Neural crest cell (in vitro differentiated cells): ENCODE measurements at places on chromosomes 6 and 20.

DNA sequence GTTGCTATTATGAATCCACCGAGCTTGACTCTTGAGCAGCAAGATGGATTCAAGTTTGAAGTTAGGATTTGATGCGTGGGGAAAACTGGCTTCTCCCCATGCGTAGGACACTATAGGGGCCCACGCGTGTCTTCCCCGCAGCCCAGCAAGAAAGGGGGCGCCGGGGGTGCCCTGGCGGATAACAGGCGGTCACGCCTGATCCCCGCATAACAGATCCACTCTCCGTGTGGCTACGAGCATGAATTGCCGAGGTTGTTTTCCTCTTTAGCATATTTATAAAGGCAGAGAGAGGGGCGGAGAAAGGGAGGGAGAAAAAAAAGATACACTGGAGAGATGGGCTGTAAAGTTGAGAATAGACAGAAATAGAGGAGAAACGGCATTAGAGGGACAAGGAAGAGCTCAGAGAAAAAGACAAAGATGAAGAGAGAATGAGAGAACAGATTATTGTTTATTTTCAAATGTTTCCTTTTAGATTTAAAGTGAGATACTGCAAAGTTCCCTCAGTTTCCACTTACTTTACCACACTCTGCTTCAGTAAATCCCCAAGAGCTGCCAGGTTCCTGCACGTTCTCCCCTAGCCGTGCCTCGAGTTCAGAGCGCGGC is 32.0 kb downstream of the TFAP2A start:
- DNase-seq: no peak

- no peak for DNase-seq
Observed at GRCh38 chr6:142721215-142721920, 223.6 kb downstream of the HIVEP2 start.

- DNase-seq: no peak
Observed at GRCh38 chr6:149197482-149197881, 120.0 kb upstream of the TAB2 start.

DNA sequence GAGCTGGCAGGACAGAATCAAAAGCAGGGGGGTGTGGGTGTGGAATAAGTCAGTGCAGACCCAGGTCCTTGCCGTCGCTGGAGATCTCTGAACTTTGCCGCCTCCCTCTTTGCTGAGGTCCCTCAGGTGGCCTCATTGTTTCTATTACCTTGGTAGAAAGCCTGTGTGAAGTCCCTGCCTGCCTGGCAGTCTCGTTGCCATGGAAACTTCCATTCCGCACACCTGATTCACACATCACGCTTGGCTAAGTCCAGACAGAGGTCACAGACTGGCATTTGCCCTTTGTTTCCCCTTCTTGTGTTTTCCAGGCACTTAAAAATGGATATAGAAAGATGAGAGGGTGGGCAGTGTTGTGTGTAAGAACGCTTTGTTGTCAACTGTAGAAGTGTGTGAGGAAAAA is 260.6 kb downstream of the PRL start:
- DNase-seq: no peak

- DNase-seq: no peak
Observed at GRCh38 chr20:25738198-25738597, 41.5 kb upstream of the ZNF337 start.

- DNase-seq: no peak
Observed at GRCh38 chr6:107330168-107330567, 129.2 kb downstream of the PDSS2 start.

DNA sequence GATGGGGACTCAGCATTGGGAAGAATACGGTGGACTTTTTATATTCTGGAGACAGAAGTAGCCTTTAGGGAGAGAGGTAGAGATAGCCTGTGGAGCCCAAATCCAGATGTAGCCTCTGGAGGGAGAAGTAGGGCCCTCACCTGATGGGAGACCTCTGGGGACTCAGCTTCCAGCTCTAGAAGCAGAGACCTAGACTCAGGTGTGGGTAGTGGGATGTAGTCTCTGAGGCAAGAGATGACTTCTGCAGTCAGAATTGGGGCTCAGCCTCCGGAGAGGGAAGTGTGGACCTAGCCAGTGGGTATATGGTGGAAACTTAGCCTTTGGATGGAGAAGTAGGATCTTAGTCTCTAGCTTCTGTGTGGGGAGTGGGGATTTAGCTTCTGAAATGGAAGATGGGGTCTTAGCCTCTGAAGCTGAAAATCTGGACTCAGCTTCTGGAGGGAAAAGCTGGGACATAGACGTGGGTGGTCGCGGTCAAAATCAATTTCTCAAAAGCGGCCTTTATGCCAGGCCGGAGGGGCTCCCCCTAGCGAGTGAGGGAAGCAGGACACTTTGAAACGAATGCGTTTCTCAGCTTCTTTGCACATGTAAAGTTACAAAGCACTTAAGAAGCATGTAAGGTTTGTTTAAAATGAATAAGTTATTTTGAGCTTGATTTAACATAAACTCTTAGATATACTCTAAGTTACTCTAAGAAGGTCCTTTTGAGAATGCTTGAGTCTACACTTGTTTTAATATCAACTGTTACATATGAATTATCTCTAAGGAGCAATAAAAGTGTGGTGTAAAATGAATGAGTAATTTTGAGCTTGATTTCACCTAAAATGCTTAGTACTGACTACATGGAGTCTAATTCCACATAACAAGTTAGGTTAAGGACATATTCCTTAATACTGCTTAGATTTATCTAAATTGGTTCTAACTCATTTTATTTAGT is 12.9 kb upstream of the ZNF343 start:
- DNase-seq: peak; percentile 67

- no peak for DNase-seq
Observed at GRCh38 chr6:11731423-11731822, 47.2 kb downstream of the ADTRP start.

GRCh38 chr20:34475979-34476736 is 40.1 kb upstream of the DYNLRB1 start:
- no peak for DNase-seq

GRCh38 chr20:34062570-34063482 is 49.2 kb downstream of the EIF2S2 start:
- DNase-seq: no peak

- DNase-seq: no peak
Observed at GRCh38 chr6:43673444-43674084, 14.0 kb downstream of the MRPS18A start.

DNA sequence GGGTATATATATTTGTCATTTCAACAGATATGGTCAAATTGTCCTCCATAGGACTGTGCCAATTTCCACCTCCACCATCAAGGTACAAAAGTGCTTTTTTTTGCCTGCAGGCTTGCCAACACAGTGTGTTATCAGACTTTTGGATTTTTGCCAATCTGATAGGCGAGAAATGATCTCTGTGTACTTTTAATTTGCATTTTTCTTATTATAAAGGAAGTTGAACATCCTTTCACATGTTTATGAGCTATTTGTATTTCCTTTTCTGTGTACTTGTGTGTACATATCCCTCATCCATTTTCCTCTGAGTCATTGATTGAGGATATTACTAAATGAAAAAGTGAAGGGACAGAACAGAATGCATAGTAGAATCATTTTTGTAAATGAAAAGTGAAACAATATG is 39.0 kb upstream of the PTPN1 start:
- DNase-seq: no peak

DNA sequence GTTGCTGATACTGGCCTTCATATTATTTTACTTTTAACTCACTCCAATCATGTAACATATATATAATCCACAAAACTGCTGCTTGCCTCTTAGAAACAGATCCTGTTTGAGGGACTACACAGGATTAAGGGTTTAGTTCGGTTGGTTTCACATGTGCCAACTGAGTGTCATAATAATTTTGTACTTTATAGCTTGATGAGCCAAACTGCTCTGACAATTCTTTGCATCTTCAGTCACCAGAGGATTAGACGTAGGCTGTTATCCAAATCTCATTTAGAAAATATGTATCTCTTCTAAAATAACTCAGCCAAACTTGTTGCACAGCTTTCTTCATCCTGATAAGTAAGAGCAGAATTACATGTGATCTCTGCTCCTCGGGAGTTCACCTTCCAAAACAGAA is 643.6 kb upstream of the PTCHD4 start:
- DNase-seq: no peak

- no peak for DNase-seq
Observed at GRCh38 chr6:121944354-121944753, 455.1 kb upstream of the HSF2 start.

GRCh38 chr6:144104898-144105487 is 9.6 kb upstream of the SF3B5 start:
- peak; percentile 26 for DNase-seq

DNA sequence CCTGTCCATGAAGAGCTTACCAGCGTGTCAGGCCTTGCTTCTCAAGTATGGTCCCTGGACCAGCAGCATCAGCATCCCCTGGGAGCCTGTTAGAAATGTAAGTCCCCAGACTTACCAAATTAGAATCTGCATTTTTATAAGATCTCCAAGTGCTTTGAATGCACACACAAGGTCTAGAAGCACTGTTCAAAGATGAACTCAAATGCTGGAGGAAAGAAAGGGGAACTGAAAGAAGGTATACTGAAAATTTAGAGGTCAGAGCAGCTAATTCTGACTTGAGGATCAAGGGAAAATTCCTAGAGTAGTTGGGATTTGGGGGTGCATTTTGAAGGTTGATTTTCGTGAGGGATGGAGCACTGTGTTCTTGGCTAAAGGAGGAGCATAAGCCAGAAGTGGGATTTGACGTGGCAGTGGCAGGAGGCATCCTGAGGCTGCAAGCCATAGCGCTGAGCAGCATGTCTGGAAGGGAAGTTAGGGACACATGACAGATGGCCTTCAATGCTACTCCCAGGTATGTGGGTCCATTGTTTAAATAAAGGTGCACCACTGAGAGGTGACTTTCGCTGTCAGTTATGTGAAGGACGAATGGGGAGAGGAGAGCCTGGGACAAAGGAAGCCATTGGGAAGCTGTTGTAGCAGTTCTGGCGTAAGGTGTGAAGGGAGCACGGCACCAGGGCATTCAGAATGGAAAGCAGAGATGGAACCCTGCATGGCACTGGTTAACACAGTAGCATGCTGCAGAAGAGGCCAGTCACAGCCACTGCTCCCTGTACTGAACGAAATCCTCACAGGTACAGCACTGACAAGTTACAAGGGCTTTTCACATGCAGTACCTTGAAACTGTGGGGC is 36.2 kb downstream of the ARMC2 start:
- no peak for DNase-seq
